ENCODE measurements at places on chromosomes 16 and 17.

- no peak for DNase-seq
- H3K4me3 ChIP-seq = no peak overlapping the region
- no peak overlapping the region for H3K27ac ChIP-seq
- H3K27me3 ChIP-seq = no peaks in the 10 kb centered on the region
- H3K4me1 ChIP-seq = no peaks in the 10 kb centered on the region
Observed at GRCh38 chr16:54402873-54403272, 116.3 kb upstream of the IRX3 start.

DNA sequence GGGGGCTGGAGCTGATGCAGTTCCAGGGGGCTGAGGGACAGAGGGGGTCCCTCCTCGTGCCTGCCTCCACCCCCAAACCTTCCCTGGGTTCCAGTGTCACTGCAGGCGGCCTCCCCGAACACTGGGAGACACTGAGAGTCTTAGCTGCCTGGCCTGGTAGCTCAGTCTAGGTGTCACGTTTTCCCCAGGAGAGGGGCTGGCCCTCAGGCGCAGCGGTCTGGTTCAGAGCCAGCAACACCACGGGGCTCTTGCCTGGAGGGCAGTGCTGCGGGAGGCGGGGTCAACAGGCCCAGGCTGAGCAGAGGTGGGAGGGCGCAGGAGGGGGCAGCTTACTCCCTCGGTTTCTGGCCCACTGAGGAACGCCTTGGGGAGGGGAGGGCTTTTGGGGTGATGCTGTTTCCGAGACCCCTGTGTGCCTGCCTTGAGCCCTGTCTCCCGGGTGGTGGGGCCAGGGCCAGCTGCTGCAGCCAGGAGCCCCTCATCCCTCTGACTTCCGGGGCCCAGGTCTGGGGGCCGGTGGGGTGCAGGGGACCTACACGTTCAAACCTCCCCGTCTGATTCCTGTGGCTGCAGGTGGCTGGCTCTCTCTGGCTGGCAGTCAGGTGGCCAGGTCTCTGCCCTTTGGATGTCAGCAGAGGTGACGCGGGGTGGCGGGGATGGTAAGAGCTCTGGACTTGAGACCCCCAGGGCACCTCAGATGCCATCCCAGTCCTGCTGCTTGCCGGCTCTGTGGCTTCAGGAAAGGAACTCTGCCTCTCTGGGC is 89.3 kb upstream of the GSE1 start:
- H3K4me3 ChIP-seq = peak overlapping the region; percentile 2
- no peaks in the 10 kb centered on the region for H3K27me3 ChIP-seq
- DNase-seq = no peak
- no peak overlapping the region for H3K27ac ChIP-seq

- H3K36me3 ChIP-seq = no peaks in the 10 kb centered on the region
- no peaks in the 10 kb centered on the region for H3K27me3 ChIP-seq
- DNase-seq = no peak
Observed at GRCh38 chr17:34314279-34314678, 5.0 kb upstream of the CCL8 start.

DNA sequence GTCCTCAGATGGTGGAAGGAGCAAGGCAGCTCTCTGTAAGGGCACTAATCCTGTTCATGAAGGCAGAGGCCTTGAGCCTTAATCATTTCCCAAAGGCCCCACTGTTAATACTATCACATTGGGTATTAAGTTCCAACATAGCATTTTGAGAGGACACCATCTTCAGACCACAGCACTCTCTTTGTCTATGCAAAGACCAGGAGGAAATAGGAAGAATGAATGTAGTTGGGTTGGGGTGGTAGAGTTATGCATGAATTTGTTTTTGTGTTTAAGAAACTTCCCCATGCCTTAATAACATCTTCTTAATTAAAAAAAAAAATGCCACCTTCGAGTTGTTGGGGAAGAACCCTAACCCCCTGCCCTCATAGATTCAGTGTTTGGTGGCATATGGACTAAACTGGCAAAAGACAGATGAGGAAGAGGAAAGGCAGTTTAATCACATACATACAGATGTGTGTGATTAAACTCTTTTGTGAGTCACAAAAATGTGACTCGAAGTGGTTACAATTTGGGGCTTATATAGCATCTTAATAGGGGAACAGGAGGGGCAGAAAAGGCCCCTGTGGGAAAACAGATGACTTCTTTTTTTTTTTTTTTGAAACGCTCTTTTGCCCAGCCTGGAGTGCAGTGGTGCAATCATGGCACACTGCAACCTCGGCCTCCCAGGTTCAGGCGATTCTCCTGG is 35.0 kb upstream of the SLC5A10 start:
- no peak for DNase-seq
- H3K27ac ChIP-seq = no peak overlapping the region

DNA sequence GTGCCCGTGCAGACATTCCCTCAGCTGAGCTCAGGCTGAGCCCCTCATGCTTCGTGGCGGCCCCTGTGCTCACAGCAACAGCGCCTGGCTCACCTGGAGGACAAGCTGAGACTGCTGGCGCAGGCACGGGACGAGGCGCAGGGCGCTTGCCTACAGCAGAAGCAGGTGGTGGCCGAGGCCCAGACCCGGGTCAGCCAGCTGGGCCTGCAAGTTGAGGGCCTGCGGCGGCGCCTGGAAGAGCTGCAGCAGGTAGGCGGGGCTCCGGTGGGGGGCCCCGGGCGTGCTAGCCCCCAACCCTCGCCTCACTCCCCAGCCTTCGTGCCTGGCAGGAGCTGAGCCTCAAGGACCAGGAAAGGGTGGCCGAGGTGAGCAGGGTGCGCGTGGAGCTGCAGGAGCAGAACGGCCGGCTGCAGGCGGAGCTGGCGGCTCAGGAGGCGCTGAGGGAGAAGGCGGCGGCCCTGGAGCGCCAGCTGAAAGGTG is 1.4 kb upstream of the RAC3 start:
- DNase-seq = no peak
- no peak overlapping the region for H3K27ac ChIP-seq
- peak overlapping the region; percentile 74 for H3K4me3 ChIP-seq

DNA sequence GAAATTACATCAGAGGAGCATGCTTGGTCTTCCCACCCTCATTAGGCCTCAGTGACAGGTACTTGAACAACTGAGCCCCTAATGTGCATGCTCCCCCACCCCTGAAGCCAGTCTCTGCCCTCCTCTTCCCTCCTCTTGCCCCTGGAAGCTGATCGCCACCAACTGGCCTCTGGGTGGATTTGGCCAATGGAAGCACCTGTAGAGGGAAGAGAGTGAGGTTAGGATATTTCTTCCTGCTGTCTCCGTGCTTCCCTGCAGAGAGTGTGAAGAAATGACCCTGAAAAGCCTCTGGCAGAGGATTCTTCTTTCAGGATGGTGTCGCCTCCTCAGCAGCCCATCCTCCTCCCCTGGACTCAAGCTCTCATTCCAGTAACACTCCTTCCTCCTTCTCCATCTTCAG is 5.9 kb upstream of the CBLN1 start:
- no peak for DNase-seq
- peaks cover 10% of the 10 kb centered on the region for H3K27me3 ChIP-seq
- no peak overlapping the region for H3K4me3 ChIP-seq
- H3K4me1 ChIP-seq = no peaks in the 10 kb centered on the region
- no peak overlapping the region for H3K27ac ChIP-seq
- no peaks in the 10 kb centered on the region for H3K36me3 ChIP-seq

GRCh38 chr16:20874088-20874581 is 26.0 kb downstream of the DCUN1D3 start:
- H3K27me3 ChIP-seq = no peaks in the 10 kb centered on the region
- no peak for DNase-seq
- H3K27ac ChIP-seq = peak overlapping the region; percentile 88
- H3K36me3 ChIP-seq = no peaks in the 10 kb centered on the region

All from thoracic aorta (tissue), 2 donors.